ENCODE measurements at places on chromosomes 1 and 21.

DNA sequence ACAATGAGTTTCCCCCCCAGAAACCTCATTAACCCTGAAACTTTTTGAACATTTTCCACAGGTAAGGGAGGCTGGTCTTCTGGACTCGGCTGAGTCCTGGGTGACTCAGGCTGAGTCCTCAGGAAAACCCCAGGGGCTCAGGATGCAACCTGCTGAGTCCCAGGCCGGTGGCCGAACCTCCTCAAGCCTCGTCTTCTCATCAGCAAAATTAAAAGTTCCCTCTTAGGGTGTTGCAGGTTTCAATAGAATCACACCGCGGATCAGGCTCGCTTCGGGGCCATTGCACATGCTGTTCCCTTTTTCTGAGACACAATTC, 35.0 kb upstream of the GRHL3 start:
- no peak for DNase-seq

DNA sequence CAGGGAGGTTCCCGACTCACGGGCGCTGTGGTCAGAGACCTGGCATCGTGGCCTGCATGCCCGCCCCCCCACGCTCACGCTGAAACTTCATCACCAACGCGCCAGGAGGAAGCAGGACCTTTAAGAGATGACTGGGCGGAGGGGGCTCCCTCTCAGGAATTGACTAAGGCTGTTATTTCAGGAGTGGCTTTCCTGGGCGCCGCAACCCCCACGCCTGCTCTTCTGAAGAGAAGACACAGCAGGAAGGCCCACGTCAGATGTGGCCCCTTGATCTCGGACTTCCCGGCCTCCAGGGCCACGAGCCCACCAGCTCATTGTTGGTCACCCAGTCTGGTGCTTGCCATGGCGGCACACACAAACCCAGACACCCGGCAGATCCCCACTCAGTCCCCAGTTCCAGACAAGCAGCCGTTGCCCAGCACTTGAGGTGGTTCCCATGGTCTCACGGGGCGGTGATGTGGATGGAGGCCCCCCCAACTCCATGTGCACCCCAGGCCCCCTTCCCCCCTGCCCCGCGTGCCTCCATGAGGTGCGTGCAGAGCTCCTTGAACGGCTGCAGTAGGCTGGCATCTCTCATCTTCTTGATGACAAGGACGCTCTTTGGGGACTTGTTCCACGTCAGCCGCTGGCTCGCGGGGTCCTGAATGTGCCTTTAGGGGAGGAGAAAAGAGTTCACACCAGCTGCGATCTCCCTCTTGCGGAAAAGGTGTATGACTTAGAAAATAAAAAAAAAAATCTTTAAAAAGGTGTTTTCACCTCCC, 21.4 kb downstream of the NADK start:
- DNase-seq: no peak

- no peak for DNase-seq
Observed at GRCh38 chr1:2053217-2053616, 3.0 kb downstream of the PRKCZ start.

DNA sequence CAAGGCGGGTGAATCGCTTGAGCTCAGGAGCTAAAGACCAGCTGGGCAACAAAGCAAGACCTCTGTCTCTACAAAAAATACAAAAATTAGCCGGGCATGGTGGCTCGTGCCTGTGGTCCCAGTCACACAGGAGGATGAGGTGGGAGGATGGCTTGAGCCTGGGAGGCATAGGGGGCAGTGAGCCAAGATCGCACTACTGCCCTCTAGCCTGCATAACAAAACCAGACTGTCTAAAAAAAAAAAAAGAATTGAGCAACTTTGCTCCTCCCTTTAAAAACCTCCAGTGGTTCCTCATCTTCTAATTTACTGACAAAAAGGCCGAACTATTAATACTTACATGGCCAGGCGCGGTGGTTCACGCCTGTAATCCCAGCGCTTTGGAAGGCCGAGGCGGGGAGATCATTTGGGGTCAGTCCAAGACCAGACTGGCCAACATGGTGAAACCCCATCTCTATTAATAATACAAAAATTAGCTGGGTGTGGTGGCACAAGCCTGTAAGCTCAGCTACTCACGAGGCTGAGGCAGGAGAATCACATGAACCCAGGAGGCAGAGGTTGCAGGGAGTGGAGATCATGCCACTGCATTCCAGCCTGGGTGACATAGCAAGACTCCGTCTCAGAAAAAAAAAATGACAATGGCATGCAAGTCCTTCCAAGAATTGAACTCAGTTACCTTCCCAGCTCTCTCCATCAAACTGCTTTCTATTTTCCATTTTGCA, 4.4 kb downstream of the ACBD3 start:
- DNase-seq: no peak

DNA sequence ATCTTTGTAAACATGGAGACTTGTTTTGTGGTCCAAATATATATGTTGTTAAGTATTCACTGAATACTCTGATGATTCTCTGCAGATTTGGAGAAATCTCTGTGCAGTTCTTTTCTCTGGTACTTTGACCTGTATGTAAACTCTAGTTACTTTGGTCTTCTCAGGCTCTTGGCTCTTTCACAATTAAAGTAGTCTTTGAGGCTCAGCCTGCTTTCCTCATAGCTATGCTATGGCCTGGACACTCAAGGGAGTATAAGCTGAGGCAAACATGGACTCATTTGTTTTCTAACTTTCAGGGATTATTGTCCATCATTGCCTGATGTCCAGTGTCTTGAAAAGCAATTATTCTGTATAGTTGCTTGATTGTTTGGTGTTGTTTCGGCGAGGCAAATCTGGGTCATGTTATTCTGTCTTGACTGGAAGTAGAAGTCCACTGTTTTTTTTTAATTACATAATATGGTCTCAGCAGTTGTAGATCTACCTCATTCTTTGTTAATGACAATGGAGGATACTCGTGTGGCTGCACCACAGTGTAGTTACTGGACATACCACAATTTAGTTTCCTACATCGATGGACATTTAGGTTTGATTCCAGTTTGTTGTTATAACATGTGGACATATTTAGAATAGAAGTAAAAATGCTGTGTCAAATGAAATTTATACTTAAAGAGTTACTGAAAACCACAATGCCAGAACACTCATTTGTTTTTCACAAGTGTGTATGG, 9.2 kb downstream of the PTBP2 start:
- DNase-seq: no peak

- no peak for DNase-seq
Observed at GRCh38 chr1:31264790-31265386, 25.2 kb upstream of the NKAIN1 start.

DNA sequence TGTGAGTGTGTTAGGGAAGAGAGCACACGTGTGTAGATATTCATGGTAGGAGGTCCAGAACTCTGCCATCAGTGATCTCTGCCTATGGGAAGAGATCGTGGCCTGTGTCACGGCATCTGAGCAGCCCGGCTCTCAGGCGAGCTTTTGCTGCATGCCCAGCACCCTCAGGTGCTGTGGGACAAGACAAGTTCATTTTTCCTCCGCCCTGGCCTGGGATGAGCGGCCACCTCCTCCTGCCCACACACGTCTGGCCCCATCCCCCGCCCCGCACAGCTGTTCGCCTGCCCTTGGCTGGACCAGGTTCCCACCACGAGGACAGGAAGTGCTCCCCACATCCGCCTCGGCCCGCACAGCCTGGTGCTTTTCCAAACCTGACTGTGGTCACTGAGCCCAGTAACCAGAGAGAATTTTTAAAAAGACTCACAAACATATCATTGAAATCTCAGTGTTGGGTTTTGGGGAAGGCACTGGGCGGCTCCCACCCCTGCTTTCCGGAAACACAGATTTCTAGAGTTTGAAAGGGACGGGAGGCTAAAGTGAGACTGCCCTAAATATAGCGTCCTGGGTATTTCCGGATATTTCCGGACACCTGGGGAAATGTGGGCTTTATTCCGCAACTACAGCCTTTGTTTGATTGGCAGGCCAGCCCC, 18.0 kb downstream of the BMP8A start:
- no peak for DNase-seq

Data from NCI-H187 (cell line).